Fibroblast of lung (primary cell): ENCODE measurements at places on chromosomes 16 and 17. TPM values are rescaled to one million over a fixed set of nuclear protein-coding genes. Genes with fewer than 3 reads are reported as not detected.

GRCh38 chr16:11992586-11993524 is 16.3 kb downstream of the SNX29 start:
- DNase-seq = no peak

- no peak for DNase-seq
Measured at GRCh38 chr17:80095844-80096475, 5.4 kb upstream of the GAA start.

- no peak for DNase-seq
Measured at GRCh38 chr16:77786186-77786847, 2.0 kb upstream of the VAT1L start.

DNA sequence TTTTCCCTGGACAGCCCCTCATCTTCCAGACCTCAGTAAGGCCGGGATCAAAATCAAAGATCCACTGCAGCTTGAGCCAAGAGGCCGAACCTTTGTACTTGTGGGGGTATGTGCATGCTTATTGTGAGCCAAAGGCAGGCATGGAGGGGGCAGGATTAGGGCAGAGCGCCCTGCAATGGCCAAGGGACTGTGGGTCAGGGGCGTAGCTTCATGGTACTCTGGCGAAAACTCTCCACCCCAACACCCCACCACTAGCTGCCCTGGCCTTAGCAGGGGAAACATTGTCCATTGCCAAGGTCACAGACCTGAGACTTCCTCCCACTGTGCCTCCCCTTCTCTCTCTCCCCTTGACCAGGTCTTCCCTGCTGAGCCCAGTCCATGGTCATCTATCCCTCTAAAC is 90.1 kb downstream of the TMEM132E start:
- DNase-seq = no peak

DNA sequence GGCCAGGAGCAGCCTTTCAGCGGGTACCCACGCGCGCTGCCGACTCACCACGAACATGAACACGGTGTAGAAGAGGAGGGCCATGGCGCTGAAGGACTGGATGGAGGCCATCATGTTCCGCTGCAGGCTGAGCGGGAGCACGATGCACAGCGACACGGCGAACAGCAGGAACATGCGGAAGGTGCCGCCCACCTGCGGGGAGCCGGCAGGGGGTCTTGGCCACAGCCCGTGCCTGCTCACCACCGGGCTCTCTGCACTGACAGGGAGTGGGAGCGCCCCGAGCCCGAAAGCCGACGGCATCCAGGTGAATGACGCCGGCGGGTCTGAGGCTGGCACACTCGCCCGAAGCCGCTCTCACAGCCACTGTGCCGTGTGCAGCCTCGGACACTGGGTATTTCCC is 13.0 kb downstream of the SLC38A10 start:
- DNase-seq = no peak

DNA sequence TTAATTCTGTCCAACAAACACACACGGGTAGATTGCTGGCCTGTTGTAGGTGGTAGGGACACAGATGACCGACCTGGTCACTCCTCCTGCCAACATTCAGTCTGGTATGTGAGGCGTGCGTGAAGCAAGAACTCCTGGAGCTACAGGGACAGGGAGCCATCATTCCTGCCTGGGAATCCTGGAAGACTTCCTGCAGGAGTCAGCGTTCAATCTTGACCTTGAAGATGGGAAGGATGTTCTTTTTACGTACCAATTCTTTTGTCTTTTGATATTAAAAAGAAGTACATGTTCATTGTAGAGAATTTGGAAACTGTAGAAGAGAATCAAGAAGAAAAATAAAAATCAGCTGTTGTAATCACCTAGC is 3.5 kb upstream of the ADGRG3 start:
- no peak for DNase-seq

DNA sequence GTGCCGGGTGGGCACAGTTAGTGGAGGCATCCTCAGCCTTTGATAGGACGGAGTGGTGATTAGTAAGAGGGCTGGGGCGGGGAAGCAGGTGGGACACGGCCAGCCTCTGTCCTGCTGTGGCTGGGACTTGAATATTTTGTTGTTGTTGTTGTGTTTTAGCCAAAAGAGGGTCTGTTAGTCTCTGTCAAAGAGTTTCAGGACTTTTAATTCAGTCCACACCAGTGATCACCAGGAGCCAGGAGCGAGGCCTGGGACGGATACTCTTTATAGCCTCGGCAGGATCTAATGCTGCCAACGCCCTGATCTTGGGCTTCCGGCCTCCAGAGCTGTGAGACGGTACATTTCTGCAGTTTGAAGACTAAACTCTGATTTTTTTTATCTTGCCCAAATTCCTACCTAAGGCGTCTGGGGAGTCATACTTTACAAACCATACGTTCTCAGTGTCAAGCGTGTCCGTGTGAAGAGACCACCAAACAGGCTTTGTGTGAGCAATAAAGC is 2.9 kb upstream of the RNF213 start:
- no peak for DNase-seq

- DNase-seq = no peak
Measured at GRCh38 chr16:85913141-85913601, 14.2 kb downstream of the IRF8 start.

The CCL22 gene
- total RNA-seq = not detected in 2 replicates

The GFAP gene
- 0.26 and 1.3 TPM in 2 replicates for total RNA-seq

The SLC35G6 gene
- total RNA-seq = not detected in 2 replicates

The FOXL1 gene
- total RNA-seq = 24.1 and 27.4 TPM in 2 replicates

The NLE1 gene
- total RNA-seq = 20.5 and 22.3 TPM in 2 replicates

The IGSF6 gene
- total RNA-seq = under 0.01 TPM in 1 of 2 replicates, not detected in the other

The DPEP1 gene
- under 0.01 and 0.17 TPM in 2 replicates for total RNA-seq

The TP53TG3C gene
- total RNA-seq = not detected in 2 replicates

The GAN gene
- 5.1 and 5.6 TPM in 2 replicates for total RNA-seq

The SOX8 gene
- under 0.01 TPM in 1 of 2 replicates, not detected in the other for total RNA-seq

The CCL1 gene
- not detected in 2 replicates for total RNA-seq

The ITGAD gene
- total RNA-seq = not detected in 2 replicates
